ENCODE measurements at places on chromosomes 2 and 18.
A peak's percentile ranks its signal among the peaks of the same experiment; 100 is the strongest.

DNA sequence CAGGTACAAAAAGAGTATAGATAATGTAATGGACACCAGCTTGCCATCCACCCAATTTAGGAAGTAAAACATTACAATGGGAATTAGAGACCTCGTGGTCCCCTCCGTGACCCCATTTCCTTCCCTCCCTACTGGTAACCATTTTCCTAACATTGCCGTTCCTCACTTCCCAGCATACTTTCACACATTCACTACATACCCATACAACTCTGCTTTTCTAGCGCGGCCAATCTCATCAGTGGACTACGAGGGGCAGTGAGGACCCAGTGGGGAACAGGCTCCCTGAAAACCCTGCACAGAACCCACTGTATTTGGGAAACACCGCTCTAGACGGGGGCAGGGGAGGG lies 1.1 kb downstream of the ENOSF1 start:
- no peak for DNase-seq

DNA sequence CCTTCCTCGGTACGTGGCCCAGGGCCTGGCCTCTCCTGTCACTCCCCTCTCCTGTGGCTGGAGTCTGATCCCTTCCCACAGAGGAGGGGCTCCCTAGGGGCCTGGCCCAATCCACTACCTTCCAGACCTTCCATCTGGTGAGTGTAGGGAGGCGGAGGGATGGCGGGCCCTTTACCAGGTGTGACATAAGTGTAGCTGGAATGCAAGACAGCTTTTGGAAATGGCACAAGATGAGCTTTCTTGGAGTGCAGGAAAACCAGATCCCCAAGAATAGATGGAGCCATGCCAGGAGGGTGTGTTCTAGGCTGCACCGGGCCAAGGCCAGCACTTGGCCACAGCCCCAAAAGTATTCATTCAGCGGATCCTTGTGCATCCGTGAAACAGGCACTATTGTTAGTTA lies 30.1 kb downstream of the IGFBP5 start:
- DNase-seq = peak; percentile 64

GRCh38 chr18:53909668-53910067 lies 314.8 kb downstream of the MBD2 start:
- DNase-seq = no peak

DNA sequence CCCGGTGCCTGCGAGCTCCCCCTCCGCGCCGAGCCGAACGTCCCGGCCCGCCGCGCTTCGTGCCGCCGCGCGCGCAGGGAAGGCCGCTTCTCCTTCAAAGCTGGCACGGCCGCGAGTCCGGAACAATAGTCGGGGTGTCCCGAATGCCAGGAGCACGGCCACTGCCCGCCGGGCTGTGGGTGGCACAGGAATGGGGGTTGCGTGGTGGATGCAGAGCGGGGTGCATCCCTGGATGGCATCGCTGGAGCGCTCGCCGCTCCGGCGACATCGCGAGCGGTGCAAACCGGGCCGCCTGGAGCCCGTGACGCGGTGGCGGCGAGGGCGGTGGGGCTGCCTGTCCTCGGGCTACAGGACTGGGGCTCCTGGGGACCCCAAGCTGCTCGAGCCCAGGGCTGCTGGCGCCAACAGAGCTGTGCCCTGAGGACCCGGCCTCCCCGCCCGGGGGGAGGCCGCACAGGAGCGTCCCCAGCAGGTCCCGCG lies 1.1 kb upstream of the SATB2 start:
- DNase-seq = no peak

GRCh38 chr2:85269959-85270358 lies 57.8 kb downstream of the TGOLN2 start:
- peak; percentile 51 for DNase-seq

- no peak for DNase-seq
These were observed 94.8 kb upstream of the SPATS2L start for GRCh38 chr2:200211643-200212042.
